ENCODE measurements at places on chromosomes 13 and 19. TPM values are rescaled to one million over a fixed set of nuclear protein-coding genes. Genes with fewer than 3 reads are reported as not detected.

- no peak for DNase-seq
Measured at GRCh38 chr13:94947392-94947791, 235.0 kb upstream of the SOX21 start.

CPAMD8 gene
- 0.51 TPM for total RNA-seq

IZUMO2 gene
- not detected for total RNA-seq

NLRP4 gene
- total RNA-seq, result not detected

GRCh38 chr13:84870190-84870589 is 929.0 kb downstream of the SLITRK6 start:
- no peak for DNase-seq

DNA sequence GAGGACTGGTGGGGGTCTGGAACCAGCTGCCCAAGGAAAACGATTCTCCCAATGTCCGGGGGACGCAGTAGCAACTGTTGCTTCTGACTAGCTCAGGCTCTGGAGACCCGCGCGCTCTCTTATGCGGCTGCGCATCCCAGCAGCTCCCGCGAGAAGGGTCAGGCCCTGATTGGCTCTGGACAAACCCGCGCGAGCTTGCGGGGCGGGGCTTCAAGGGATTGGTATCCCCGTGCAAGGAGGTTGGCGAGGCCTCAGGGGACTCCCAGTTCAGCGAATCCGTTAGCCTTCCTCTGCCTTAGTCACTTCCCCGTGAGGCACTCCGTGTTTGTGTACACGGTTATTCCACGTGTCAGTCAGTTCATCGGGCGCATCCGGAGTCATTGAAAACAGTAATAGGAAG is 20.2 kb downstream of the SIGLECL1 start:
- DNase-seq, result no peak

DNA sequence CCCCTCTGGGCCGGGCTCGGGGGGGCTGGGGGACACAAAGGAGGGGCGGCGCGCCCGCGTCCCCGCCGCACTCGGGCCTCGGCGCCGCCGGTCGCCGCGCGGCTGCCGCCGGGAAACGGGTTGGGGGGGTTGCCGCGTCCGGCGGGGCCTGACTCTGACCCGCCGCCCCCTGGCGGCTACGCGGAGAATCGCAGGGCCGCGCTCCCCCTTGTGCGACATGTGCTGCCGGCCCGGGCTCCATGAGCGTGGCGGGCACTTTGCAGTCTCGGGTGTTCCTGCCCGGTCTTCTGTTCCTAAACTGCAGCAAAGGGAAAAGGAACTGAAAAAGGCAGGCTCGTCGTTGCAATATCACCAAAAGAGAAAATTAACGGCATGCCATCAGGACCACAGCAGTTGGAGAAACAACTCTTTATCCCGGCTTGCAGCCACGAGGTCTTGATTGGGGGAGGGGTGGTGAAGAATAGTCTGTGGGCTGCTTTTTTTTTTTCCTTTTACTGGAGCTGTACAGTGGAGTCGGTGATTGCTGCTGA is 1.5 kb downstream of the MIR17HG start:
- peak; percentile 77 for DNase-seq

KIR3DL2 gene
- total RNA-seq, result not detected

DNA sequence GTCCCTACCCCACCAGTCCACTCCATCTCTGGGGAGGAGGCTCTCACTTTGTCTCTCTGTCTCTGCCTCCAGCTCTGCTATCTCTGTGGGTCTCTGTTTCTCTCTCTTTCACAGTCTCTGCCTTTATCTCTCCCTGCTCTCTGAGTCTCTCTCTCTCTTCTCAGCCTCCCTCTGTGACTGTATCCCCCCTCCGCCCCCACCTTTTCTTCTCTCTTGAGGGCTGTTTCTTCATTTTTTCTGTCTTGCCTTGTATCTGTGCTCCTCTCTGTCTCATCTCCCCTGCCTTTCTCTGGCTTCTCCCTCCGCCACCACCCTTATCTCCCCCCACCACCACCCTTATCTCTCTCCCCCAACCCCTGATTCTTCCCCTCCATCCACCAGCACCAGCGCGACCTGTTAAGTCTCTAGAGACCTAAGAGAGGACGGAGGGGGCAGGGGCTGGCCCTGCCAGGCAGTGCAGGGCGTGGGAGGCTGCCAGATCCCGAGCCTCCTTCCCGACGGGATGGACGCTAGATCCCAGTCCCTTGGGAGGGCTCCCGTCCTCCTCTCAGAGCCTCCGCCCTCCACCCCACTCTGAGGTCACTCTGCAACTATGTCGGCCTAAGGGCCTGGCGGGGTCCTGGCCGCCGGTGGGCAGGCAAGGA is 1.0 kb downstream of the AXL start:
- peak; percentile 70 for DNase-seq

DNA sequence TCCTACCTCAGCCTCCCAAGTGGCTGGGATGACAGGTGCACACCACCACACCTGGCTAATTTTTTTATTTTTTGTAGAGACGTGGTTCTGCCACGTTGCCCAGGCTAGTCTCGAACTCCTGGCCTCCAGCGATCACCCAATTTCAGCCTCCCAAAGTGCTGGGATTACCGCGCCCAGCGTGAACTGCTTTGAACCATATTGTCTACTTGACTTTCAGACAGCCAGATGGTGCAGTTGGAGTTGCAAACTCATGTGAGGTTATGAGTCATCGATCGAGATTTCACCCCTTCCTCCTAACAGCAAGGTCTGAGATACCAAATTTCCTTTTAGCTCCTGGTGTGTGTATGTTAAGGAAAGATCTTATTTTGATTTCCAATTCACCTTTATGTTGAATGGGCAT is 2.7 kb downstream of the SLC27A1 start:
- peak; percentile 77 for DNase-seq

DNA sequence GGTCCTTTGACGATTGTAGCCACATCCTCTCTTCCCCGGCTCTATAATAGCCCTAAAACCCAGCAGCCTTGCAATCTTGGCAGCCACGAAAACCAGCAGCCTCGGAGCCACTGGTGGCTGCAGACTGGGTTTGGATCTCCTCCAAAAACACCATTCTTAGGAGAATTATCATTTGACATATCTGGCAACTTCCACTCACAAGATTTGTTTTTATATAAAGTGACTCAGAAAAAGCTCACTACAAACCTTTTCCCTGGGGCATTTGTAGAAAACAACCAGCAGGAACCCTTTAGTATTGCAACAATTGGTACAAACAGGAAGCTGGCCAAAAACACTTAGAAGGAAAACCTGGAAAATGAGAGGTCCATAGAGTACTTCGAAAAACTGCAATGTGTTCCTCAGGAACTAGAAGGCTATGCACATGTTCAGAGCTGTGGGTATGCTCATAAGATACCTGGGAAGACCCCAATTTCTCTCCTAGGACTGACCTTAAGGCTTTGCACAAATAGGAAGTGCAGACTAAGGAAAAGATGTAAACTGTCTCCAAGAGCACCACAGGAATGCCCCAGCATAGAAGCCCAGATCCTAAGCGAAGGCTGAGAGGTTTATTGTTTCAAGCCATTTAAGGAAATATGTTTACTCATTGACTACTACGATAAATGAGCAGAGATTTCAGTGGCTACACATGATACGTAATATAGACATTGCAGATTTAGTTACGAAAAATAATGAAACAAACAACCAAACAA is 71.2 kb downstream of the MYO16 start:
- DNase-seq, result peak; percentile 75

- DNase-seq, result no peak
Measured at GRCh38 chr13:98143157-98143553, 261 bp downstream of the FARP1 start.

CNN1 gene
- 17.2 TPM for total RNA-seq

DNA sequence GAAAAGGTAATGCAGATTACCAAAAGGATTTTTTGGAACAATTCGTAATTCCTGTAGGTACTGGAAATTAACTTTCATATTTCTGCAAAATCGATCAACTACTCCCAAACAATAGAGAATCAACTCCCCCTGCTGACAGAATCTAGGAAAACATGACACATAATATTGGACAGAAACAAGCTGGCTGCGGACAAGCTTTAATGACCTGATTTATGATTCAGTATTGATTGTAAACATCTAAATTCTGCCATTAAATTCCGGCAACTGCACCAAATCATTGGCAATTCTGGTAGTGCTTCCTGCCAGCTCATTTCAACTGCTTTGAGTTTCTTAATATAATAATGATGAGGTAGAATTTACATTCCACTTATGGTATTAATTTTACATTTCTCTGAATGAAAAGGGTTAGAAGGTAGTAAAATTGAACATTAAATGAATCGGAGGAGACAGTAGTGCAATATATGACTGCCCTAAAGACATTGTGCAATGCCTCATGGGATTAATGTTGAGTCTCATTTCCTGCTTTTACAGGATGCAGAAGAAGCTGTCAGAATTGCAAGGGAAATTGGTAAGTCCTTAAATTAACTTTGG is 146.5 kb downstream of the PCCA start:
- DNase-seq, result peak; percentile 43

DNA sequence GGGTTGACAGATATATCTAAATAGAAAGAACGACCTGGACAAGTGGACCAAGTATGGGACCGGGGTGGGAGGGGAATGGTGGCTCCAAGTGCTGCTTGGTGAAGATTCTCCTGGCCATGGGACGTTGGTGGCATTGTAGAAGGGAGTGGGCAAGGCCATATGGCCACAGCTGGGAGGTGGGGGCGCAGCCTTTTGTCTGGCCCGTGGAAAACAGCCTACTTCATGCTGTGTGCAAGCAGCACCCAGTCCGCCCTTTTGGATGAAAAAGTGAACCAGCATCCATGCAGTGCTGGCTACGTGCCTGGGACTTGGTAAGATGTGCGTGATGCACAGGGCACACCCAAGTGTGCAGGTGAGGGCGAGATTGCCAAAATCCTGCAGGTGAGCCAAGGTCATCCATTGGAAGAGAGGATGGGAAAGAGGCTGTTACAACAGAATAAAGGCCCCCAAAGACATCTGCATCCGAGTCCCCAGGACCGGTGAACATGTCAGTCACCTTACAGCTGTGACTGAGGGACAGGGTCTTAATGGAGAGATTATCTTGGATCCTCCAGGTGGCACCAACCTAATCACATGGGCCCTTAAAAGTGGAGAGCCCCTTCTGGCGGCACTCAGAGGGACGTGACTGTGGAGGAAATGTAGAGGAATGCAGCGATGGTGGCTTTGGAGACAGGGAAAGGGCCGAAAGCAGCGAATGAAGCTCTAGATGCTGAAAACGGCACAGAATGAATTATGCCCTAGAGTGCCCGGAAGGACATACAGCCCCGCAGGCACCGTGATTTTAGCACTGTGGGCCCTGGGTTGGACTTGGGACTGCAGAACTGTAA is 40.8 kb downstream of the TEX29 start:
- DNase-seq, result no peak

DNA sequence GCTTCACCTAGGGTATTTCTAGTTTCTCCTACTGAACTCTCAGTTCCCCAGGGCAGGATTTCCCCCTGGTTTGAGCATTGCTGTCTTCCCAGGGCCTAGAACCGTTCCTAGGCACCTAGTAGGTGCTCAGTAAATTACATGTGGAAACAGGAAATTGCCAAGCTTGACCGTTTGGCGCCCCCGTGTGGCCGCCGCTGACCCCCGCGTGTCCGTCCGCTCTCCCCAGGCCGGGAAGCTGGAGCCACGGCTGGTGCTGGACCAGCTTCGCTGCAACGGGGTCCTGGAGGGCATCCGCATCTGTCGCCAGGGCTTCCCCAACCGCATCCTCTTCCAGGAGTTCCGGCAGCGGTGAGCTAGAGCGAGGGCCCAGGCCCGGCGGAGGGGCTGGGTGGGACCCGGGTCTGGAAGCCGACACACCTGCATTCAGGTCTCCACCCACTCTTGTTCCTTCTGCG is 55.5 kb downstream of the MYH14 start:
- DNase-seq, result no peak

IL11 gene
- 0.66 TPM for total RNA-seq

KRTDAP gene
- not detected for total RNA-seq

- no peak for DNase-seq
Measured at GRCh38 chr13:113452466-113452865, 822 bp downstream of the ADPRHL1 start.

FUT2 gene
- under 0.01 TPM for total RNA-seq

DNA sequence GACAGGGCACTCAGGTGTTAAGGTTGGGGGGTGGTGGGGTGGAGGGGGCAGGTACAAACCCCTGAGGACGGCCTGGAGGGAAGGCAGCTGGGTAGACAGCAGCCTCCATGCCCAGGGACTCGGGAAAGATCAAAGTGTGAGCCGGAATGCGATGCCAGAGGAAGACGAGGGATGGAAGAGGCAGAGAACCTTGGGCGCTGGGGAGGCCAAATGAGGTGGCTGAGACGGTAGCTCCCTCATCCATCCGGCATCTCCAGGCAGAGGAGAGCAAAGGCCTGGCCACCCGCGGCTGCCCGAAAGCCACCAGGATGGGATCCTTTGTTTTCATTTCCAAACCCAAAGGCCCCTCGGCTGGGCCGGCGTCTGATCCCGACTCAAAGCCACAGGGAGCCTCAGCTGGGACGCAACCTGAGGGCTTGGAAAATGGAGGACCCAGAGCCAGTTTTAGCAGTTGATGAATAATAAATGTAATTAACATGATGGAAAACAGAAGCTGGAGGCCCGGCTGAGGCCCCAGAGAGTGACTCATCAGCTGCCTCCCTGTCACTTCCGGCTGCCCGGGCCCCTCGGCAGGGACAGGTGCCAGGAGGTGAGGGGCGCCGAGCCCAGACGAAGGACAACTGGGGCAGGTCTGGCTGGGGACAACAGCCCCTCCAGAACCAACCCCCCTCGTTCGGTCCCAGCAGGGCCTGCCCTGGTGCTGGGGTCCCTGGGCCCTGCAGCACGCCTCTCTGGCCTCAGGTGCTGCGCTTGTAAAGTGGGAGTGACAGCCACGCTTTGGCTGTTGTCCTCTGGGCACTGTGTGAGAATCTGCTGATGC is 61.6 kb downstream of the CEBPG start:
- peak; percentile 19 for DNase-seq

DNA sequence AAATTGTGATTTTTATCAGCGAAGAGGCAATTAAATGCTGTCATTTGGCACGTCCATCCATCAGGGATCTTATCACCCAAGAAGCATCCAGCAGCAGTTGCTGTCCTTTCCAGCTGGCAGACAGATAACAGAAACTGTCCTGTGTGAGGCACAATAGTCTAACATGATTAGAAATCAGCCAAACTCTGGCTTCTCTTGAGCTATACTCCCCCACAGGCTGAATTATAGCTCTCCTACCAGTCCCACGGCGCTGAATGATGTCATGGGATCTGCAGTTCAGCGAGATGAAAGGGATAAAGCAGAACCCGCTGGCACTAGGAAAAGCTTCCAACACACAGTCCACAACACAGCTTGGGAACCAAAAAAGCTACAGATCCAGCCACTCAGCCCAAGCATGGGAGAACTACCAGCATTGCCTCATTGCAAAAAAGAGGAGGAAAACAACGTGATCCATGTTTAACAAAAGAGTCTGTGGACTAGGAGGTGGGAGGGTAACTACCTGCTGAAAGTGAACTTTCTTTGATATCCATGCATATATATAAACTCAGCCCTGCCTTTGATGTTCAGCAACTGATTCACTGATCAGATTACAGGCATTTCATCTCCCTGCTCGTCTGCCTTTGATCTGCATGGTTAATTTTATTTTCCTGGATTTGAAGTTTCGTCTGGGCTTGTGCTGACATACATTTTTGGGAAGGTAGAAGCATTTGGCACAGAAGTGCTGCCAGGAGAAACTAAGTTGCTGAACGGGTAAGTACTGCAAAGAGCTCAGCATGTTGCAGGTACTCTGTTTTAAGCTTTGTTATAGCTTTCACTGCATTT is at the start of gene TNFRSF19:
TSS of gene TNFRSF19 (plus strand) at position 314 of the 822 bp plus-strand sequence. CDS start 19,772 bp downstream, outside the sequence.
- DNase-seq, result peak; percentile 92

GRCh38 chr13:40505196-40505595 is 161.2 kb downstream of the FOXO1 start:
- DNase-seq, result peak; percentile 82

Data from fibroblast of lung (primary cell).